ENCODE measurements at places on chromosomes 2 and 18.

GRCh38 chr2:122816803-122817202, 1061.4 kb downstream of the TSN start:
- DNase-seq: no peak

GRCh38 chr2:44884677-44885076, 56.8 kb upstream of the SIX3 start:
- no peak for DNase-seq

GRCh38 chr18:44765456-44765855, 84.8 kb downstream of the SETBP1 start:
- no peak for DNase-seq

DNA sequence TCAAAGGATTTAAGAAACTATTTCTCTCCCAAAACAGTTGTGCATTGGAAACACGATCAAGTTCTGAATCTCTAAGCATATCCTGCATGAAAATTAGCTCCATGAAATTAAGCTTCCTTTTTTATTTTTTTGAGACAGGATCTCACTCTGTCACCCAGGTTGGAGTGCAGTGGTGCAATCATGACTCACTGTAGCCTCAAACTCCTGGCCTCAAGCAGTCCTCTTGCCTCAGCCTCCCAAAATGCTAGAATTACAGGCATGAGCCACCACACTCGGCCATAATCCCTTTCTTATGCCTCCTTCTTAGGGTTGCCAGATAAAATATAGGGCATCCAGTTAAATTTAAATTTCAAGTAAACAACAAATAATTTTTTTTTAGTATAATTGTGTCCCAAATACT, 124.4 kb downstream of the ARL4C start:
- DNase-seq: no peak

DNA sequence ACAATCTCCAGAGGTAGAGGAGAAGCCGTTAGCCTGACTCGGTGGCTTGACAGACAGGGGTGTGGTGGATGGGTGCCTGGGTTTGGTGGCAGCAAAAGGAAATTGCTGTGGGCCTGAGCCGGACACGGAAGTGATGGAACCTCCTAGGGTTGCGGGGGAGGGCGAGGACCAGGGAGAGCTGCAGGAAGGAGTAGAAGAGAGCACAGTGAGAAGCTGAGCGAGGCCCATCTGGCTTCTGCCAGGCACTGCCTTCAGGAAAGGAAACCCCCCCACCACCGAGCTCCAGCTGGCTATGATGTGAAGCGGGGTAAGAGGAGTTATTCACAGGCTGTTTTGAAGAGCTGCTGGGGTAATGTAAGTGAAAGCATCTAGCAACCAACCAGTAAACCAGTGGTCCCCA, 134.6 kb downstream of the TSN start:
- DNase-seq: no peak

DNA sequence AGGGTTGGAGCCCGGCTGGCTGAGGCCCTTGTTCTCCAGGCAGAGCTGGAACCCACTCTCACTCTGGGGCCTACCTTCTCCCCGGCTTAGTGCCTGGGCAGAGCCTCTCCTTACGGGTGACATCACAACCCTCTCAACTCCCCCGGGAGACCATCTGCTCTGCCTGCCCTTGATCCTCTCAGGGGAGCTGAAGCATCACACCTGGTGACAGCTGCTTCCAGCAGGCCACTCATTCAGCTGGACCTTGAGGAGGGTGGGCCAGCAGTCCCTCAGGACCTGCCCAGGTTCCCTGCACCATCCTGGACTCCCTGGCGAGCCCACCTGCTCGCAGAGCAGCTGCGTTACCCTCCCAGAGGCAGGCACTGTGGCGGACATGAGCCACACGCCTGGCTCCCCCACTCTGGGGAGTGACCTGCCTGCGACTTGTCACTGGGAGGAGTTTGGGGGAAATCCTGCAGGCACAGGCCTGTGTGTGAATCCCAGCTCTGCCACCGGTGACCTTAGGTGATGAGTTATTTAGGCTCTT, 13.1 kb downstream of the HS6ST1 start:
- no peak for DNase-seq

DNA sequence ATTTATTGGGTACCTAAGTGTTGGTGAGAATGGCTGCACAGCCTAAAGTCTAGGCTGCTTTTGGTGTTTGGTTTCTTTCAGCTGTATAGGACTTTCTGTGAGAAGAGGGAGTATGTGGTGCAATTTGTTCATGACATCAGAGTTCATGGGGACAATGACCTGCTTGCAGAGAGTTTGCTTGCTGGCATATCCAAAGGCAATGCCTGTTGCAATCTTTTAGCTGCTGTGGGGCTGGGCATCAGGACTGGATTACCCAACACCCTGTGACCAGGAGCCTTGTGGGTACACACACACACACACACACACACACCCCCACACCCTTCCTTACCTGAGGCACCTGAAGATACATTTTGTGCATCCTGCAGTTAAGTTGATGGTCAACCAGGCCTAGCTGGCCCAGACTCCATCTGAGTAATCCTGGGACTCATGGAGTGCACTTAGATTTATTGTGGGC, 68.4 kb downstream of the LIPG start:
- DNase-seq: peak; percentile 77

- DNase-seq: no peak
Measured at GRCh38 chr2:51350100-51350499, 318.2 kb upstream of the NRXN1 start.

DNA sequence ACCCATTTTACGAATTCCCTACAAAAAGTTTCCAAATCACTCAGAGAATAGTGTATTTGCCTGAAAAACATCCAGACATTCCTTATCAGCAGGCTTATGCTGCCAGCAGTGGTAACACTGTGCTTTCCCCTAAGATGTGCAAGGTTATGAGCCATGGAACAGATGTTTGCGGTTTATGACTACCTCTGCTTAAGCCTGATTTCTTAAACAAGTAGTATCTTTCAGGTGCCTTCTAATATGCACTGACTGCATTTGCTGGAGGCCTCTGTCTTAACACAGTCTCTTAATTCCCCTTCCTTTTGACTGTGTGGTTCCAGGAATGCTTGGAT, 54.8 kb downstream of the CDC42EP3 start:
- DNase-seq: no peak

DNA sequence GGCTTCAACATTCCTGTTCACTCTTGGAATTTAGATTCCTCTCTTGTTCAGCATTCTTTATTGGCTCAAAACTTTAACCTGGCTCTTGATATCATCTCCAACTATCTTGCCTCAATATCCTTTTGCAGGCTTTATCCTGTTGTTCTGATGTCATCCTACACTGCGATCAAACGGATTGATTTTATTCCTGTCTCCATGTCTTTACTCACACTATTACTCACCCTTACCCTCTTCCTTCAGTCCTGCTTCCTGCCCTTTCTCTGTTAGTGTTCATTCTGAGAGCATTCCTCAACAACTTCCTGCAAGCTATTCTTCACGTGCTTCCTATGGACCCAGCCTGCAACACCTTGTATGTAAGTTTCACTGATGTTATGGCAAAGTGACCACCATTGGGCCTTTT, 264.7 kb downstream of the RNF152 start:
- DNase-seq: no peak

DNA sequence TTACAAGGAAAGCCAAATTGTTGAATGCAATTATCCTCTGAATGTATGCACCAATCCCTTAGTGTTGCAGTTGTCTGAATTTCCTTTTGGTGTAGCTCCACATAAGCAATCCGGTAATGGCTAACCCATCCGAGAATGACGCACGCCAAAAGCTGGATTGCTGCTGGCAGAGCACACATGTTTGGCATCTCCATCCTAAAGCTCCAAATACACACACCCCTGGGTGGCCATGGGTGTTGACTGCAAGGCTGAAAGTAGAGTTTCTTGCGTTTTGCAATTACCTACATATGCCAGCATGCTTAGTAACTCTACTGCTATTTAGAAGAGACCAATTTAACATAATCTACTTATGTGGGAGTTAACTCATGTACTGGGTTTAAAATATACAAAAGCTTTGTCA, 53.1 kb downstream of the KCTD1 start:
- DNase-seq: peak; percentile 36

DNA sequence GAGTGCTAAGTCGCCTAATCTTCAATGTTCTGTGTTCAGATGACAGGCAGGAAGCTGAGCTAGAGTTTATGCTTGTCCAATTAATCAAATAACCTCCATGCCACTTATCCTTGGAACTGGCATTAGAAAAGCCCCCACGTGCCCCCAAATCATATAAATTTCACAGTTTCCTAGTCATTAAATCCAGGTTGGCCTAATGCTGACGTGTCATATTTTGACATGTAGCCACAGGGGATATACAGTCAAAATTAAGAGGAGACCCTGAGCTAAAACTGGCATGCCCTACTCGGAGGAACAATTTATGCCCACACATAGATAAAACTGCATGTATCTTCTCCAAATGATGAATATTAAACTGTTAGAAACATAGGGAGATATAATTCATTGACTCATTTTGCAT, 101.0 kb downstream of the AFF3 start:
- DNase-seq: no peak

DNA sequence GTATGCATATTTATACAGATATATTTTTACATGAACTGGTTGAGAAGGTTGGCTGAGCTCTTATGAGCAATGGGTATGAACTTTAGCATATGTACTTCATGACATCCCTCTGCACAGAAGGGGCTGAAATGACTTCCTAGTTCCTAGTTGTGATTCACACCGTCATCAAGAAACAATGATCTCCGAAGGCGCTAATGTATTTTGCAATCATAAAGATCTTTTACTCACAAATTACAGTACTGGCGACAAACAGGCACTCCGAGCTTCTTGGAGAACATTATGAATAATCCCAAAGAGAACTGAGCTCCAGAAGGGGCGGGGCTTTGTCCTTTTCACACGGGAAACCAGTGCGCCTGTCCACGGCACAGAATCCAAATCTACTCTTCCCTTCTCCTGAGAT, 18.1 kb downstream of the BCL2 start:
- DNase-seq: no peak

Measured in lower leg skin (tissue), 4 donors.